ENCODE measurements at places on chromosomes 2 and 18.

DNA sequence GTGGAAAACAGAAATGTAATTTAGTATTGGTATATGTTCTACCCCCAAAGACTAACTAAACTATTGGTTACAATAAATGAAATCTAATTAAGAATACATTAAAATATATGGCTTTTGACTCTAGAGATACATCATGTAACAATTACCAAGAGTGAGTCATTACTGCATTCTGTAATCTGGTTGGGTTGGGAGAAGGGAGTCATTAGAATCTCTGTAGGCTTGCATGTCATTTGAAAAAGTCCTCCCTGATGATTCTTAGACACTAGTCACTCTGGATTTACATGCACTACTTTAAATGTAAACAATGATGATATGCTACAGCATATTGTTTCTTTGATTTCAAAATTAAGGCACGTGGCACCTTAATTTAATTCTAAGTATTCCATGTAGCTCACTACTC is 293.4 kb upstream of the CHST9 start:
- no peak for DNase-seq

- DNase-seq: no peak
These were observed 627.0 kb upstream of the SLC39A10 start for GRCh38 chr2:195029804-195030654.

- DNase-seq: no peak
These were observed 169.2 kb upstream of the HS6ST1 start for GRCh38 chr2:128487650-128488387.

DNA sequence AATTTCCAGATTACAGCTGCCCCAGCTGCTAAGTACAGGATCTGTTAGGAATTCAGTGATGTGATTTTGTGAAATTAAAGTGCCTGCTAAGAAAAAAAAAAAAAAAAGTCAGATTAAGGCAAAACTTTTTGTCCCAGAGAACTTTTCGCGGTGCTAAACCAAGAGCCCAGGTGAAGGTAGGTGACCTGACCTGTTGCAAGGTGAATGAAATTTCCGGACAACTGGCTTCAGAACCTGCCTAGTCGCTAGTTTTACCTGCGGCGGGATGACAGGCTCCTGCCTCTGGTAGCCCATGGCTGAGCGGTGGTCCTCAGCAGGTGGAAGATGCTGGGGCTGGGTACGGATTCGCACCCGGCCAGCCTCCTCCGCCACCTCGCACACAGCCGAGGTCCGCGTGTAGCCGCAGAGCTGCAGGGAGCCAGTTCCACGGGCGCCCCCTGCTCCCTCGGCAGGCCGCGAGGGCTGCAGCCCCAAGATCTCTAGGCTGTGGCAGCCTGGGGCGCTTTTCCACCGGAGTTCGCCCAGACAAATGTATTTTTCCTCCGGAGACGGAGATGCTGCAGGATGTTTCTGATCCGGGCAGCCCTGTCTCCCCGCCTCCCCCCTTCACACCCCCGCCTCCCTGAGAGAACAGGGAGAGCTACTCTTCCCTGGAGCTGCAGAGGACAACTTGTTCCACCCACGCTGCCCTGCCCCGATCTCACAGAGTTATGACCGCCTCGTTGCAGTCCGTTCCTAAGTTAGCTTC is at the start of gene SLC38A11:
Gene SLC38A11 (minus strand): TSS at position 572 of the 748 bp plus-strand sequence. CDS start 278 bp downstream, at position 294.
- no peak for DNase-seq

DNA sequence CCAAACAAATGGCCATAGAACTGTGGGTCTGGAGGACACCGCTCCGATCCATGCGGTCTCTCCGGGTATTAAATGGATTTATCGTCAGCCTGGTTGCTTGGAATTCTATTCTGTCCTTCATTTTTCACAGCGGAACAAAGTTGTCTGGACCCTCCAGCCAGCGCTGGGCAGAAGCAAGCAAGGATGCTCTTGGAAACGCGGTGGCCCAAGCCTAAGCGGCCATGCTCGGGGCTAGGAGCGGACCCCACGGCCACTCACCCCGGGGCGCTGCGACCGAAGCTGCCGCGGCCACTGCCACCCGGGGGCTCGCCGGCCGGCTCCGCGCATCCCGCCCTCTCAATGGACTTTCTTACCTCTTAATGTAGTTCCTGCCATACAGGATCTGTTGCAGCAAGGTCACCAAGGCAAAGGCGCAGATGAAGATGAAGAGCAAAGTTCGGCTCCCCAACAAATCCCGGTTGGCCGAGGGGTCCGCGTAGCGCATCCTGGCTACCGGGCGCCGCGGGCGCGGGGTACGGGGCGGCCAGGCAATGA is 761 bp downstream of the ST8SIA5 start:
- no peak for DNase-seq

DNA sequence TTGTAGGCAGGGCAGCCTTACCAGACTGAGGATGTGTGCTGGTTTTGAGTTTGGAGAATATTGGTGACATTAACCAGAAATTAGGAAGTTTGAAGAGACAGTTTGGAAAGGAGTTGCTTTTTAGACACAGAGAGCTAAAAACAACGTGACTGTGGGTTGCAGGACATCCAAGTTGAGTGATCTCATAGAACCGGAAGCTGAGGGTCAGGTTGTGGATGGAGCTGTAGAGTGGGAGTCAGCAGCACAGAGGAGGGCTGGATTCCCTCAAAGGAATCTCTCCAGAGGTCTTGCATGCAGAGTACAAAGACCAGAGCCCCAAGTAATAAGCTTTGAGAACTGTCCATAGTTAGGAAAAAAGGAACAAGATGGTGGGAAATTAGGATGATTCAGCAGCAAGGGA is 9.3 kb downstream of the MAPRE3 start:
- DNase-seq: no peak

- no peak for DNase-seq
These were observed 19.5 kb upstream of the CFAP36 start for GRCh38 chr2:55500025-55500424.

DNA sequence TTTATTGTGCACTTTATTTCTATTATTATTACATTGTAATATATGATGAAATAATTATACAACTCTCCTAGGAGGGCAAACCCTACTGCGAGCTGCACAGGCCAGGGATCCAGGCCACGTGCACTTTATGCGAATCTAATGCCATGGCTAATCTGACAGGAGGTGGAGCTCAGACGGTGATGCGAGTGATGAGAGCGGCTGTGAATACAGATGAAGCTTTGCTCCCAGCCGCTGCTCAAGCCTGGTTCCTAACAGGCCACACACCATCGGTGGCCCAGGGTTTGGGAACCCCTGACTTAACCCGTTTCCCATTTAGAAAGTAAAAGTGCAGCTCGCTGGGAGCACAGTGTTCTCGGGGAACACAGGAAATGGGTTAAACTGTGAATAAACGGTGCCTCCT is 40.8 kb upstream of the RAB6D start:
- no peak for DNase-seq

- DNase-seq: no peak
These were observed 27.4 kb upstream of the EIF2AK3 start for GRCh38 chr2:88654714-88655113.

DNA sequence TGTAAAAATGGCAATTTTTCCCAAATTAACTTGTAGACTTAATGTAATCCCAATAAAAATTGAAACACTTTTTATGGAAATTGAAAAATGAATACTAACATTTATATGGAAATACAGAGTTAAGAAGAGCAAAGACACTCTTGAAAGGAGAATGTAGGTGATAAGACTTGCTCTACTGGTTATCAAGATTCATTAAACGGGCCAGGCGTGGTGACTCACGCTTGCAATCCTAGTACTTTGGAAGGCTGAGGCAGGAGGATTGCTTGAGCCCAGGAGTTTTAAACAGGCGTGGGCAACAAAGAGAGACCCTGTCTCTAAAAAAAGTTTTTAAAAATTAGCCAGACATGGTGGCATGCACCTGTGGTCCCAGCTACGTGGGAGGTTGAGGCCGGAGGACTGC is 29.5 kb upstream of the ZNF396 start:
- DNase-seq: no peak

GRCh38 chr2:27152102-27152795 is 3.4 kb downstream of the TCF23 start:
- no peak for DNase-seq

- DNase-seq: no peak
These were observed 112.5 kb downstream of the TFCP2L1 start for GRCh38 chr2:121172456-121172855.

DNA sequence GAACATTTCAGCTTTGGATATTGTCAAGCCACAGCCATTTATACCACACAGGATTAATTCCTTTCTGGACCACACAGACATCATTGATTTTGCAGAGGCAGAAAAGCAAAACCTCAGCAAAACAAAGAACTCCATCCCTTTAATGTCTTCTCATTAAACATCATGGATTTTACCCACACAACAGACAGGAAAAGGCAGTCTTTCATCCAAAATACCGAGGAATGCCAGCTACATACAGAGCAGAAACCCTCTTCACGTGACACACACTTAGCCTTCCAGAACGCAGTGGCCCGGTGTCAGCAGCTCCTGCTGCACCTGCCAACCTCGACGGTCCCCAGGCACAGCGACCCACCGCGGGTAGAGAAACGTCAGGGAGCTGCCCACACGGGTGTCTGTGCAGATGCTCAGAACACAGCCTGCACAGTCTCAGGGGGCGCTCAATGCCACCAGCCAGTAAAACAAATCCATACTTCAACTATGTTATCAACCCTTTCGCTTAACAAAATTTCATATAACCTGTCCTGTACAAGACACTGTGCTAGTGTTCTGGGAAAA is 304.5 kb downstream of the EIPR1 start:
- DNase-seq: no peak

DNA sequence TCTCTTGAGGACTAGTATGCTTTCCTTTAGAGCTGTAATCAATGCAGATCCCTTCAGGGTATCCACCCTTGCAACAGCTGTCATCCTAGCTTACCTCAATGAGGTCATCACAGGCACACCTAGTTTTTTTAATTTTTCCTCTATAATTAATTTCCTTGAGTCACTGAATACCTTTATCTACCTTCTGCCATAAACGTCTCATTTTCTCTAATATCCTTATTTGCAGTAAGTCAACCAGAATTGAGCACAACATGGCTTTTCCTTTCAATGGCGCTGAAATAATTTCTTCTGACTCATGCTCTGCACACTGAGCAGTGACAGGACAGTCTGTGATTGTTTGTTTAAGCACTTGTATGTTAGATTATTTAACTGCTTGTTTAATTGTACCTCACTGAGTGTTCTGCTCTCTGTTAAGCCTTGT is 49.4 kb downstream of the ETAA1 start:
- no peak for DNase-seq
